ENCODE measurements at places on chromosomes 13 and 19.
A peak's percentile ranks its signal among the peaks of the same experiment; 100 is the strongest.

DNA sequence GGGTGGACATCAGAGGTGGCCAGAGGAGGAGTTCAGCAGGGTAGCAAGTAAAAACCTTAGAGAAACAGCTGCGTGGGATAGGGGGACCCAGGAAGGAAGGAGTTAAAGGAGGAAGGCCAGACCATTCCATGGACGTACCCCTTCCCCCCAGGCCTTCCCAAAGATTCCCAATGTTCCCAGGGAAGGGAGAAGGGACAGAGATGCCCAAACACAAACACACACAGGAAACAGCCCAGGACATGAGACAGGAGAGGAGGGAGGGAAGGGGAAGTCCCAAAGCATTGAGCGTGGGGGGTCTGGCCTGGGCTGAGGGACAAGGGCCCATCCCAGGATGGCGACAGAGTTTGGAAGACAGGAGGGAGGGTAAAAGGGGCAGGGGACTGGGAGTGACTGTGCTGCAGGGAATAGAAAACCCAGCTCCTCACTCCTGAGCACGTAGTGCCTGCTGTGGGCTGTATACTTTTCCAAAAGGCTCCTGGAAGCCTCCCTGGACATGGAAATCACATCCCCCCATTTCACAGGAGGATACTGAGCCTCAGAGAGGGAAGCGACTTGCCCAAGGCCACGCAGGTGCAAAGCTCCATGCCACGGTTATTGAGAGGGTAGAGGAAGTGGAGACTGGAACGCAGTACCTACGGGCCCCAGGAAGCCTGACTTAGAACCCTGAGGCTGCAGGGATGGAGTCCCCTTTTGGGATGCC lies 1.1 kb downstream of the SYDE1 start:
- no peak for DNase-seq

- no peak for DNase-seq
Observed at GRCh38 chr19:23790641-23791488, 32.2 kb upstream of the ZNF681 start.

DNA sequence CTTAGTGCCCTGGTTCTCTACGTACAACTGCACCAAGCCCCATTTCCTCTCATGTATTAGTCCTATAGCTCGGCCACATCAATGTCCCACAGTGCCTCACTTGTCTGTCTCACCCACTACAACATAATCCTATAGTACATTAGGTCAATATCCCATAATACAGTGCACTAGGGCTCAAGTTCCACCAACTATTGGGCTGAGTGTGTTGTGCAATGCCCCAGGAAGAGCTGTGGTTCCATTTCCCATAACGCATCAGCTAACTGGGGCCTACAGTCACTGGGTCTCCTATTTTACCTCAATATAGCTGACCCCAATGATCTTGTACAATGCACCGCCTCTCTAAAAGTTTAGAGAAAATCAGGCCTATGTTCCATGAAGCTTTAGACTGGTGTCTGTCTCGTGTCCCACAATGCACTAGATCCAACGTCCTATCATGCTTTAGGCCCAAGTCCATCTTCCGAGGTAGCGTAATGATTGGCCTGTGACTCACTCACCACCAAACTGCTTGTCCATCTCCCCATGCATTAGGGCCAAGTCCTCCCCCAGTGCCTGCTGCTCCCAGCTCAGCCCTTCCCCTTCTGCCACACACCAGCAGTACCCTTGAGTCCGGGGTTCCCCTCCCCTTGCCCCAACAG lies 21.8 kb downstream of the TSKS start:
- no peak for DNase-seq

DNA sequence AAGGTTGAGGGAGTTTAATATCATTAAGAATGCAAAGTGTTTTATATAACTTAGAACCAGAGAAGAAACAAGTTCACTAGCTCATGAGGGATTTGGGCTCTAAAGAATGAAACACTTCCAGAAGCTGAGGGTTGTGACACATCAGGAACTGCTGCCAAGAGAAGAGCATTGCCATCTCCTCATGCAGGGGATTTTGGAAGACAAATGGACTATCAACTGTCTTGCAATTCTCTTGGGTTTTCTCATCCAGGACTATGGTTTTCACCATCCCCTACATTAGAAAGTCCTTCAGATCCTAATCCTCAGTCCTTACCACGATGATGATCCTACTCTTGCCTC lies 59.7 kb upstream of the KL start:
- DNase-seq, result no peak

DNA sequence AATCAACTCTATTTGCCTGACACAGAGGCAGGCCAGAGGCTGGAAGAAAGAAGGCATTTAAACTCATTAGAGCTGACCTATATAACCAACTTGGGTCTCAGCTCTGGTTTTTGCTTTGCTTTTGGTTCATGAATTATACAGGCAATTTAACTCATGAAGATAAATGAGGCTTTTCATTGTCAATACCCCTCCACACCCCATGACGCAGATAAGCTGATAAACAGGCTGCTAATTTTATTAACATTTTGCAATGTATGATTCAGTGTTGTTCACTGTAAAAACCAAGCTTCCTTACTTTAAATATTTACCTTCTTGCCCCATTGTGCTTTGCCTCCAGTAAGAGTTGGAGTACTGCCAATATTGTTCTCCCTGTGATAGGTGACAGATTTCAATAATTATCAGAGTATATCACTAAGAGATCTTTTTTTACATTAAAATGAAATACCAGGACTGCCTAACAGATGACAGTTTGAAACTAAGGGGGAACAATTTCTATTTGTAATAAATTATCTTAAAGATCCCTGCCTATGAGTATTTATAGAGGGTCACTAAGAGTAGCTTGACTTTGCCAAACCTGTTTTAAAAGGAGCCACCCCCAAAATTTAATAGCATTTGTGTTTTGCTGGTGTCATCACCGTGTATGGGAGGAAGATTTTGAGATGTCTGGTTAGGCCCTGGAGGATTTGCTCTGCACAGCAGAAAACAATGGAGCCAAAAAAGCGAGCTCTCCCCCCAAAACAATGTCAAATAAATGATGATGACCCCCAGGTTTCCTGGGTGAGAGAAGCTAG lies 472.7 kb upstream of the NBEA start:
- DNase-seq, result no peak

DNA sequence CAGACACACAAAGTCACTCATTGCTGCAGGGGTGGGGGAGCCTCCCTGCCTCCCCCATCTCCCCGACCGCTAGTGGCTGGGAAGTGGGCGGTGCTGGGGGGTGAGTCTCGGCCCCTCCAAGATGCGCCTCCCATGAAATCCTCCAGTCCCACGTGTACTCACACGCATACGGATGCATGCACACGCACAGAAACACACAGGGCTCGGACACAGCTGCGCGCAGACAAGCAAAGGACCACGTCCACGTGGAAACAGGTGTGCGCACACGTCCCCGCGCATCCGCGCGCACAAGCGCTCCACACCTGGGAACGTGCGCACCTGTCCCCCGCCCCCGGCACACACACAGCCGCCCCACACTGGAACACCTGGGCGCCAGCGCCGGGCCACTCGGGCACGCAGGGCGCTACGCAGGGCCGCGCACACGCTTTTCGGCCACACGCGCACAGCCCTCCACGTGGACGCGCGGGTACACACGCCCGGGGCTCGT lies 687 bp downstream of the MATK start:
- DNase-seq, result peak; percentile 45

DNA sequence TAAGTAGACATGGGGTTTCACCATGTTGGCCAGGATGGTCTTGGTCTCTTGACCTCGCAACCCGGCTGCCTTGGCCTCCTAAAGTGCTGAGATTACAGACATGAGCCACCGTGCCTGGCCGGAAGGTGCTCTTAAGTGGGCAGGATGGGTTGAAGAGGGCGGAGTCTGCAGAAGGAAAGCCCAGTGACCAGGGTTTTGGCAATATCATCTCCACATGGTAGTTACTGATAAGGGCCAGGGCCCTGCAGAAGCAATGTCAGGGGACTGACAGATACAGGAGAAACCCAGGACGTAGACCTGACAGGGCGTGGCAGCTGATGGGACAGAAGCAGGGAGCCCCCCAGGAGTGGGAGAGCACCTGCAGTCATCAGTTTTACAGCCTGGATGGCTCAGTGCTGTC lies 45.7 kb upstream of the RNF113B start:
- DNase-seq, result no peak

DNA sequence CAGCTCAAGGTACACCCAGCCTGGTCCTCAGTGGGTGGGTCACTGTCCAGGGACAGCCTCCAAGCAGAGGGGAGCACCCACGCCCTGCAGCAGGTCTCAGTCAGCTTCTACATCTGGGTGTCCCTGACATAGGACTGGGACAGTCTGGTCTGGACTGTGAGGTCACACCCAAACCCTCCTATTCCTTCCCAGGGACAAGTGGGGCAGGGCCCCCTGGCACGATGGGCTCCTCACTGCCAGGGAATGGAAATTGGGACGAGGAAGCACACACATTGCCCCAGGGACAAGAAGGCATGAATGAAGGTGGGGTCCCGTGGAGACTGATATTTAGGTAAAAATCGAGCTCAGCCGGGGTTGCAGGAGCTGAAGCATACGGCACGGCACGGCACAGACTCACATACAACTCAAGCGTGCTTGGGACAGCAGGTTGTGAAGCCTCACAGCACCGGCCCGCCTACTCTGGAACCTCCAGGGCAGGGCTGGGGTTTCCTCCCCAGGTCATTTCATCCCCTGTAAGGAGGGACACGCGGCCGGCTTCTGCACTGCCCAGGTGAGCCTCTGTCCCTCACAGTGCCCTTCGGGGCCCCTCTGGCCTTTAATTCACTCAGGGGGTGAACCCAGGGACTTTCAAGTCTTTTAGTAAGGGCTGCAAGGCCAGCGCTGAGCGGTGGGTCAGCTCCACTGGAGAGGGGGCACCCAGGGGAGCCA lies 3.5 kb downstream of the PNMA8B start:
- DNase-seq, result no peak

DNA sequence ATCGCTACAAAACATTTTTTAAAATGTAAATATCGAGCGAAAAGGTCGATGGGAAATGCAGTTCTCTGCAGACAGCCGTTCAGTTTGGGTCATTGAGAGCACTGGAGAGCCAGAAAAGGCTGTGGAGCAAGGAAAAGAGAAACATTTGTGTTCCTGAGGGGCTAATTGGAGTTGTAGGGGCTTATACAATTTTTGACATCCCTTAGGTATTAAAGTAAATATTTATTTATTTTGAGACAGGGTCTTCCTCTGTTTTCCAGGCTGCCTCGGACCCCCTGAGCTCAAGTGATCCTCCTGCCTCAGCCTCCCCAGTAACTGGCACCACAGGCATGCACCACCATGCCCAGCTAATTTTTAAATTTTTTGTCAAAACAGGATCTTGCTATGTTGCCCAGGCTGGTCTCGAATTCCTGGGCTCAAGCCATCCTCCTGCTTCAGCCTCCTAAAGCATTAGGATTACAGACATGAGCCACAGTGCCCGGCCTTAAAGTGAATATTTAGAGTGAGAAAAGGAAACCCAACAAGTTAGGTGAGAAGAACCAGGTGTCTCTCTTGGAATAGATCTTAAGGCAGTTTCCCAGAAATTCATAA lies 825 bp upstream of the YIF1B start:
- no peak for DNase-seq

DNA sequence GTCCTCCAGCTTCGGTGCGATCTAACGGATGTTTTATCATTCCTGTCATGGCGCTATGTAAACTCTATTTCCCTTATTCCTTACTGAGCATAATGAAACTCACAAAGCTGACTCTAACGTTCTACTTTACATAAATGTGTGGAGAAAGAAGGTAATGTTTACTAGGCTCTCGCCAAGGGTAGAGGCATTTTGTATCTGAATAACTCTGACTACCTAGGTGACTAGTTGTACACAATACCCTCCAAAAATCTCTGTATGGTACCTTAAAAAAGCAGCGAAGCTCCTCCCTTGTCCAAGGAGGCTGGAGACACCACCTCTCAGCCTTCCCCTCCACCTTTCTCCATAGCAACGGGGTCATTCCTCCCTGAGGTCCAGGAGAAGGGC lies 316 bp upstream of the ZNF530 start:
- DNase-seq, result no peak

DNA sequence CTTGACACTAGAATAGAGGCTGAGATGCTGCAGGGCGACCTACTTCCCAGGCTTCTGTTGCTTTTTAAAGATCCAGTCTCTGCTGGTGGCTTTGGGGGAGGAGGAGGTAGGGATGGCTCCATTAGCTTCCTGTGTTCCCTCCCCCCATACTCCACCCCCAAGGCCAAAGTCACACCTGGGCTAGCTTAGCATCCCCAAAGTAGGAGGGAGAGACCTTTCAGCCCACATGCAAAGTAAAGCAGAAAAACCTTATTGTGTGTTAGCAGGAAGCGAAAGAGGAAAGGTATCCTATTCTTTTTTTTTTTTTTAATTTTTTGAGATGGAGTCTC lies 3.2 kb upstream of the TNPO2 start:
- no peak for DNase-seq

GRCh38 chr13:38444904-38445303 lies 95.3 kb downstream of the UFM1 start:
- no peak for DNase-seq

DNA sequence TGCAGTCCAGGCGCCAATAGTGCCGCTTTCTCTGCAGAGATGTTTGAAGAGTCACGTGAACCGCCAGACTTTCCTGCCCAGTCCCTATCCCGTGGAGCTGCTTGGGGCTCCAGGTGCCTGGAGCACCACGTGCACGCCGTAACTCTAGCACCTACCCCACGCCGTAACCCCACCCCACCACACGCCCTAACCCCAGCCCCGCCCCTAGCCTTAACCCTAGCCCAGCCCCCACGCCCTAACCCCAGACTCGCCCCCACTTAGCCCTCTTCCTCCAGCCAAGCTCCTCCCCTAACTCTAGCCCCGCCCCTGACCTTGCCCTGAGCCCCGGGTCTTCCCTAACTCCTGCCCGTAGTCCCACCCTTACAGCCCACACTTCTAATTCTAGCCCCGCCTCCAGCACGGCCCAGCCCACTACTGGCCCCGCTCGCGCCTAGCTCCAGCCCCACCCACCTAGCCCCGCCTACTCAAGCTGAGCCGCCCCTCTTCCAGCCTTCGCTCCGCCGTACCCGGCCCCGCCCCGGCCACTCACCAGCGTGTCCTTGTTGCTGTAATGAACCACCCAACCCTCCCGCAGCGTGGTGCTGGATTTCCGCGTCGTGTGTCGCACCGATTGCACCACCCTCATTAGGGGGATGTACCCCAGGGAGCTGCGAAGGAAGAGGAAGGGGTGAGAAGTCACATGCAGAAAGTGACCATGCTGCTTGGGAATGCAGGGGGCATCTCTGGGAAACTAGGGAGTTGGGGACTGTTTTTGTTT lies 19.5 kb downstream of the PRKD2 start:
- DNase-seq, result peak; percentile 37

- no peak for DNase-seq
Observed at GRCh38 chr13:97015661-97016350, 21.5 kb upstream of the OXGR1 start.

DNA sequence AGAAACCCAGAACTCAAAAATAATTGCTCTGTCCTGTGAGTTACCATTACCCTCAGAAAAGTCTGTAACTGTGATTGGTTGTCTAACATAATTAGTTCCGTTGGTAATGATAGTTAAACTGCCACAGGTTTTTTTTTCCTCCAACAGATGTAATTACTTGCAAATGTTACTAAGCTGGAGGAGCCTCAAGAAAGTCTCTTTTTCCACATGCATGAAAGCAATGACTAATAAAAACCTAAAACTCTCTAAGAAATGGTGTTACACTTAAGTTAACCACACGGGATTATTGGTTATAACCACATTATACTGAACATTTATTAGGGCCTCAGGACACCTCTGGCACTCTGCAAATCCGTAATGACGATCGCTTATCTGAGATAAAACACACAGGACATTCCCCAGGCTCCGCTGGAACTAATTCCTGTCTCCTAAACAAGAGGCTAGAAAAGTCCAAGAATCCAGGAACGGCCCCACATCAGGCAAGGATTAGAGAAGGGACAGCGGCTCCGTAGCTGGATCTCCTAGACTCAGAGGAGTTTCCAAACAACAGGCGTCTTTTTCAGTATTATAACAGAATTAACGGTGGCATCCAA lies 753 bp downstream of the ZNF235 start:
- peak; percentile 6 for DNase-seq

GRCh38 chr13:101090287-101090686 lies 326.0 kb downstream of the NALCN start:
- DNase-seq, result no peak
